ENCODE measurements at places on chromosomes 7 and 10.

GRCh38 chr7:17336168-17336567, 37.7 kb downstream of the AHR start:
- DNase-seq = no peak

GRCh38 chr7:155282671-155283070, 15.0 kb upstream of the INSIG1 start:
- no peak for DNase-seq

- no peak for DNase-seq
These were observed 14.0 kb upstream of the CELF2 start for GRCh38 chr10:11003679-11004078.

- no peak for DNase-seq
These were observed 42.4 kb upstream of the AGBL3 start for GRCh38 chr7:134943785-134944400.

GRCh38 chr7:123558289-123558874, 764 bp upstream of the NDUFA5 start:
- no peak for DNase-seq

GRCh38 chr7:79046061-79046460, 407.4 kb downstream of the MAGI2 start:
- no peak for DNase-seq

GRCh38 chr10:59891349-59891748, 15.0 kb downstream of the CCDC6 start:
- no peak for DNase-seq

DNA sequence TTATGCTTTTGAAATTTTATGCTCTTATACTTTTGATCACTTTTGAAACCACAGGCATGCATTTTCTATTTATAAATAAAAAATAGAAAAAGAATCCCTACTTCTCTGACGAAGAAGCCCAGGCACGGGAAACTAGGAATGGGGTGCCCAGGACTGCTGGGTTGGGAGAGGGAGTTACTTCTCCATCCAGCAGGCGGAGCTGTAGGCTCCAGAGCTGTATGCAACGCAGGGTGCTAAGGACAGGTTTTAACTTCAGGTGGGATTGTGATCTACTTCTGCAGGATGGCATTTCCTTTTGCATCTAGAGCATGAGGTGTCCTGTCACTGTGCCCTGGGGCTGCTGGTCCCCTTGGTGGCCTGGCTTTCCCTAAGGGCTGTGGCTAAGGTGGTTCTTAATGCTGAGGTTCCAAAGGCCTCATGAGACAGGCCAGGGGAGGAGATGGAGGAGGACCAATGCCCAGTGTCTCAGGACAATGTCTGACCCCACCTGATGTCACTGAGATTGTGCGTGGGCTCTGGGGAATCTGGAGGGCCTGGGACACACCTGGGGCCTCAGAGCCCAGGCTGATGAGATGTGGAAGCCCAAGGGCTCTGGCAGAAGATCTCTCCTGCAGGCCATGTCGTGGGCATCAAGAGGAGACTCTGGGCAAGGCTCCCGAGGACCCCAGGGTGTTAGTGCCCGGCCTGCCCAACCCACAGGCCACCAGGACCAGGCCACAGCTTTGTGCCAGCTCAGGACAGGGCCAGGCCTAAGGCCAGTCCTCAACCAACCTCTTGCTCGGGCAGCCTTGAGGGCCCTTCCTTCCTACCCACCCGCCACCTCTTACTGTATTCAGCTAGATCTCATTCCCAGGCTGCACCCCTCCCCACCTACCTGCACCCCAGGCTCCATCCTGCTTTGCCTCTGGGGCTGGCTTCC, 507 bp downstream of the CCDC201 start:
- DNase-seq = no peak

- no peak for DNase-seq
These were observed 81.4 kb upstream of the BMPER start for GRCh38 chr7:33823913-33824312.

- no peak for DNase-seq
These were observed 47.3 kb downstream of the LRRN3 start for GRCh38 chr7:111138193-111138569.

- DNase-seq = no peak
These were observed 142.6 kb upstream of the CDC14C start for GRCh38 chr7:48781752-48782151.

- DNase-seq = no peak
These were observed 2.2 kb downstream of the BHLHA15 start for GRCh38 chr7:98213296-98213887.

- DNase-seq = no peak
These were observed 94.1 kb downstream of the BMPR1A start for GRCh38 chr10:86850481-86850880.

- no peak for DNase-seq
These were observed 103.8 kb upstream of the APBB1IP start for GRCh38 chr10:26334232-26334931.

DNA sequence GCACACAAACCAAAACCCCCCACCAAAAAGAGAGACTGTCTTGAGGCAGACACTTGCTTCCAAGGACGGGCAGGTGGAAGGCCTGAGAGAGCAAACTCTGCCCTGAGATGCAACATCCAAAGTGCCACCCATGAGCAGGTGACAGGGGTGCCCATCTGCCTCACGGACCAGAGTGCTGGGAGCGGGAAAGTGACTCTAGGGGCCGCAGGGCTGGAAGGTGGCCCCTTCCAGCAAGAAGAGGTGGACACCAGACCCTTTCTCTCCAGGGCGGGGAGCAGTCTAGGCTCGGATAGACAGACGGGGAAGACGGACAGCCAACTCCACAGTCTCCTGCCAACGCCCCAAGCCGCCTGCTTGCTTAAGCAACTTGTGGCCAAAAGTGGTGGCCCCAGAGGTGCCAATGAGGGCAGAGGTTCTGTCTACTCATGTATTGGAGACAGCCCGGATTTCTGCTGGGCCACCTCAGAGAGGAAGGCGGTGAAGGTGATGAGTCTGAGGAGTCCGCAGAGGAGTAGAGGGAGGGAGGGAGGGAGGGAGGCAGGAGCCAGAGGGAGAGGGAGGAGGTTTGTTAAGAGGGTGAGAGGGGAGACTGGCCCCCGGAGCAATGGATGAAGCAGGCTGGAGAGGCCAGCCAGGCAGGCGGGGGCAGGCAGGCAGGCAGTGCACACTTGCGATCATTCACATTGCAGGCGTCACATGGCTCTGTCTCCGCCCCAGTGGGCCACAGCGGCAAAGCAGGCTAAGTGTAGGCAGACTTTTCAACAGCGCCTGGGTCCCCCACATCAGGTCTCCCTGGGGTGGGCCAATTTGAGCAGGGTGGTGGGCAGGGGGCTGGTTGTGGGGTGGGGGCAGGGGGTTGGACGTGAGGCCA, 65.6 kb downstream of the SLC29A4 start:
- DNase-seq = no peak

GRCh38 chr10:62058476-62058875, 157.0 kb downstream of the ARID5B start:
- DNase-seq = no peak

DNA sequence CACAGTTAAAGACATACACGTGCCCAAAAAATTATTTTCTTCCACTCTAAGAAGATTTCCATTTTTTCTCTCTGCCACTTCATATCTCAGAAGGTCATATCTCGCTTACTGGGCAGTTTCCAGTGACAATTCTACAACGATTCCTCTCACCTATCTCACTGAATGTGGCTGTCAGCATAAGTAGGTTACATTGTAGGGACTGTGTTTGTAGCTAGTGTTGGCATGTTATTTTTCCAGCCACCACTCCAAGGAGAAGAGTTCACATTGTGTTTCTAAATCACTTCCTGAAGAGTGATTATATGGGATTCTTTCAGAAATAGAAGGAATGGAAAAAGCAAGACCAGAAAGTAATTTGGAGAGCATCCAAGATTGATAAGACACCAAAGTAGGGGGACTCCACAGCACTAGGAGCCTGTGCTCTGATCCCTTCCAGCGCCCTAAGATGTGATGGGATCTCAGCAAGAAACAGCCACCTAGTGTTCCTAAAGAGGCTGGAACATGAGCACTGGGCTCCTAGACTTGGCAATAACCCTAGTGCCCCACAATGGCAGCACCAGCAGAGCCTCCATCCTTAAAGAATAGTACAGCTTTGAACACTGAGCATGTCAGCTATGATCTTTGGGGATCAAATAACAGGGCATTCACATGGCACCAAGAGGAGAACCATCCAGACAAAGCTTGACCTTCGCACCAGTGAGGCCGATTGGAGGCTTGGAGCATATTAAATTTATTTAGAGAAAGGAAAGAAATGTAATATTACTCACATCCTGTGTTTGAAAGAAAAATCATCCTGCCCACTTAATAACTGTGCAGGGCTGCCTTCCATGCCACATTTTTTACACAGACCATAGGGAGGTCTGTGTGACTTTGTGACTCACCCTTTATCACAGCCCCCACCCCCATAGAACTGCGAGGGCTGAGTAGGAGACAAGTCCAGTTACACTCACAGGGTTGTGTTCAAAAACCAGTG, 51.8 kb downstream of the CAV1 start:
- no peak for DNase-seq

GRCh38 chr7:128112781-128113221, 81.6 kb upstream of the LRRC4 start:
- no peak for DNase-seq

GRCh38 chr7:133298080-133298479, 45.2 kb downstream of the EXOC4 start:
- DNase-seq = no peak

- DNase-seq = no peak
These were observed 1106.2 kb downstream of the XPNPEP1 start for GRCh38 chr10:108817135-108817534.

Data from stimulated activated CD8-positive, alpha-beta memory T cell treated with anti-CD3 and anti-CD28 coated beads, Interleukin-12 subunit alpha, Interleukin-12 subunit beta, amount 100 ng/mL, for 1 hour (primary cell).